D341Med (cell line): ENCODE measurements at places on chromosomes 12 and 14.

GRCh38 chr12:107125833-107126232 lies 32.5 kb upstream of the CRY1 start:
- no peak for DNase-seq

GRCh38 chr14:77980475-77981321 lies 180.8 kb downstream of the ADCK1 start:
- DNase-seq = no peak

GRCh38 chr12:47238669-47239114 lies 158.9 kb upstream of the AMIGO2 start:
- DNase-seq = no peak

DNA sequence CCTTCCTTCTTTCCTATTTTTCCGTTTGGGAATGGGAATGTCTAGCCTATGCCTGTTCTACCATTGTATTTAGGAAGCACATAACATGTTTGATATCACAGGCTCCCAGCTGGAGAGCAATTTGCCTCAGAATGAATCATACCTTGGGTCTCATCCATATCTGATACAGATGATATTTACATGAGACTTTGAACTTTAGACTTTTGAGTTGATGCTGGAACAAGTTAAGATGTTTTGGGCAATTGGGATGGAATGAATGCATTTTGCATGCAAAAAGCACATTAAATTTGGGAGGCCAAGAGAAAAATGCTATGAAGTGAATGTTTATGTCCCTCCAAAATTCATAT lies 61.9 kb upstream of the BEGAIN start:
- DNase-seq = no peak
